ENCODE measurements at places on chromosomes 11 and 22. TPM values are rescaled to one million over a fixed set of nuclear protein-coding genes. Genes with fewer than 3 reads are reported as not detected.

Gene CALCB
- total RNA-seq = not detected

Gene NXPE4
- total RNA-seq = not detected

Gene NCF4
- total RNA-seq = not detected

Gene MIOX
- total RNA-seq = not detected

Gene CREB3L1
- total RNA-seq = 10.0 TPM

Gene ANKRD49
- total RNA-seq = 15.8 TPM

Gene CCDC34
- total RNA-seq = 2.5 TPM

Gene KCNK4
- total RNA-seq = not detected

Gene APOBEC3F
- 4.2 TPM for total RNA-seq

Gene DLG2
- total RNA-seq = 0.36 TPM

Gene FGF19
- total RNA-seq = not detected

Gene SCGB1A1
- total RNA-seq = not detected

Gene TRPM5
- not detected for total RNA-seq

Gene MTA2
- total RNA-seq = 136 TPM

Gene PEX26
- 12.2 TPM for total RNA-seq

Gene CAPN5
- total RNA-seq = 8.1 TPM

Gene LRRC55
- not detected for total RNA-seq

Measured in IMR-90 (cell line).